H9 (cell line): ENCODE measurements at places on chromosomes 11 and 22. TPM values are rescaled to one million over a fixed set of nuclear protein-coding genes. Genes with fewer than 3 reads are reported as not detected.

GRCh38 chr11:78180751-78181150, 7.7 kb downstream of the KCTD21 start:
- no peaks in the 10 kb centered on the region for H3K27me3 ChIP-seq
- no peaks in the 10 kb centered on the region for H3K36me3 ChIP-seq
- no peaks in the 10 kb centered on the region for H3K4me1 ChIP-seq
- H3K27ac ChIP-seq: no peak overlapping the region

Gene NDUFS8
- 213 and 214 TPM in 2 replicates for total RNA-seq

DNA sequence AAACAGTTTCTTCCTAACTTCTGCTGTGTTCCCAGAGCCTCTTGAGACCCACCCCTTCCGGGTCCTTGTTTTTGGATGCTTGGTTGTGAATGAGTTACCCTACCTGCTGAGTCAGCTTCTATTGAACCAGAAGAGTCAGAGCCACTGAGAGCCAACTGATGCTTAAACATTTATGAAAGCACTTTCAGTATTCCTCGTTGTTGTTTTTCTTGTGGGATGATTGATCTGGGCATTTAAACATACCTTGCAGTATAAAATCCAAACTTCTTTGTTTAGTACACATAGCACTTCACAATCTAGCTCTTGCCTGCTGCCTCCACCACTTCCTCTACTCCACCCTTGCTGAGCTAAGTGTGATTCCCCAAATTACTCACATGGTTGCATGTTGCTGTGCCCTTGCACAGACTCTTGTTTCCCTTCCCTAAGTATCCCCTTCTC, 5.5 kb downstream of the PRSS23 start:
- H3K4me1 ChIP-seq: peaks cover 6% of the 10 kb centered on the region; the same call in 1 of the 2 replicates
- no peak overlapping the region for H3K27ac ChIP-seq
- no peak for DNase-seq
- peaks cover 1% of the 10 kb centered on the region; the same call in 1 of the 3 replicates for H3K36me3 ChIP-seq

- H3K36me3 ChIP-seq: no peaks in the 10 kb centered on the region
- H3K4me1 ChIP-seq: no peaks in the 10 kb centered on the region
- H3K27me3 ChIP-seq: no peaks in the 10 kb centered on the region
Measured at GRCh38 chr11:12279672-12280108, 97.7 kb upstream of the PARVA start.

- no peak overlapping the region for H3K4me3 ChIP-seq
- H3K4me1 ChIP-seq: peaks cover 7% of the 10 kb centered on the region
Measured at GRCh38 chr11:45984192-45984591, 61.7 kb downstream of the LARGE2 start.

DNA sequence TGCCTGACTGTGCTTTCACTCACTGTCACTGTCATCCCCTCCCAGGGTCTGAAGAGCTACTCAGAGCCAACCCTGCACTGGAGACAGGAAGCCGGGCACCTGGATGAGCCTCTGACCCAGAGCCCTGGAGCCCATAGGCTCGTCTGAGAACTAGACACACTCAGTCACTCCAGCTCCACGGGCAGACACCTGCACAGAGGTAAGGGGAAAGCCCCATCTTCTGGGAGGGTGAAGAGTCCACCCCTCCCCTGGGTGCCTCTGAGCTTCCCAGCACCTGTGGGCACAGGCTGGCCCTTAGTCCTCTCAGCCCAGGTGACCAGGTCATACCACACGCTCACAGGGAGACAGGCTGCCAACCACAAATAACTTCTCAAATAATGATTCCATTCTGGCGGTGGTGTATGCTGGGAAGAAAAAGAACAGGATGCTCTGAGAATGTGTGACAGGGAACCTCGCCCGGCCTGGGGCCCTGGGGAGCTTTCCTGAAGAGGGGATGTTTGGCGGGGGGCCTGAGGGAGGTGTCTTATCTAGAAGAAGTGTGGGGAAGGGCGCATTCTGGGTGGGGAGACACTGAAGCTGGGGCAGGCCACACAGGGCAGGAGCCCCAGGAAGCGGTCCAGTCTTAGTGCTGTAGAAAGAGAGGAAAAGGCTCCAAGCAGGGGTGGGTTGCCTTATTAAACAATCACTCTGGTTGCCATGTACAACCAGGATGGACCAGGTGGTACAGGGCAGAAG, 5.3 kb downstream of the CCDC157 start:
- no peaks in the 10 kb centered on the region for H3K27me3 ChIP-seq
- peaks cover 13% of the 10 kb centered on the region for H3K36me3 ChIP-seq
- H3K27ac ChIP-seq: no peak overlapping the region
- H3K4me1 ChIP-seq: peaks cover 4% of the 10 kb centered on the region

DNA sequence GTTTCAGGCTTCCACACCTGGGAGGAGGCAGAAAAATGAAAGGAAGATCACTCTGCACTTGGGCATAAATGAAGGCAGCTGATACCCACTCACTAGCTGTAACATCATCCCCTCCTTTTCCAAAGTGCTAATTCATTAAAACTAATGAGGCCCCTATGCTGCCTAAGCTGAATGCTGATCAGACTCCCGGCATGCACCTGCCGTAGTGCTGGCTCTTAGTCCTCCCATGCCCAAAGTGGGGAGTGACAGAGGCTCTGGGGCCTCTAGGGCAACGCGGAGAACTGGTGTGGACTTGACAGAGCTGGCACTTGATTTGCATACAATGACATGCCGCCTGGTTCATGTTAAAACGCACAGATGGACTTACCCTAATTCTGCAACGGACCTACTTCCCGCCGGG, 96.5 kb upstream of the NCAM1 start:
- H3K4me1 ChIP-seq: no peaks in the 10 kb centered on the region
- no peak overlapping the region for H3K27ac ChIP-seq
- no peak for DNase-seq
- no peaks in the 10 kb centered on the region for H3K27me3 ChIP-seq
